ENCODE measurements at places on chromosomes 11 and 22. TPM values are rescaled to one million over a fixed set of nuclear protein-coding genes. Genes with fewer than 3 reads are reported as not detected.

ZNF408 gene
- 7.8 TPM for total RNA-seq

PGAP2 gene
- total RNA-seq = 10.3 TPM

ANO3 gene
- not detected for total RNA-seq

TYR gene
- total RNA-seq = not detected

C22orf31 gene
- total RNA-seq = not detected

ELF5 gene
- not detected for total RNA-seq

GPR83 gene
- total RNA-seq = not detected

HDAC10 gene
- total RNA-seq = 31.2 TPM

OR6T1 gene
- not detected for total RNA-seq

KRTAP5-11 gene
- total RNA-seq = not detected

POU2AF1 gene
- not detected for total RNA-seq

SPINDOC gene
- total RNA-seq = 30.0 TPM

KDM4D gene
- 0.64 TPM for total RNA-seq

XKR3 gene
- total RNA-seq = not detected

CCDC88B gene
- total RNA-seq = 3.5 TPM

CASP12 gene
- 0.64 TPM for total RNA-seq

CRYBB3 gene
- total RNA-seq = not detected

HBG2 gene
- total RNA-seq = not detected

OR10G7 gene
- total RNA-seq = not detected
